ENCODE measurements at places on chromosomes 13 and 19. TPM values are rescaled to one million over a fixed set of nuclear protein-coding genes. Genes with fewer than 3 reads are reported as not detected.

The GPR12 gene
- total RNA-seq: not detected

The ZNF284 gene
- 4.0 TPM for total RNA-seq

The MAG gene
- 1.8 TPM for total RNA-seq

The CCDC194 gene
- not detected for total RNA-seq

The GPC5 gene
- total RNA-seq: 1.1 TPM

The MEDAG gene
- total RNA-seq: 0.97 TPM

The ZNF160 gene
- total RNA-seq: 48.7 TPM

The SLC25A41 gene
- not detected for total RNA-seq

The TMEM190 gene
- total RNA-seq: not detected

The ZNF253 gene
- total RNA-seq: 44.7 TPM

The CILP2 gene
- 17.0 TPM for total RNA-seq

The TIMM44 gene
- 121 TPM for total RNA-seq

The MIA gene
- not detected for total RNA-seq
